Thyroid gland (tissue), 4 donors: ENCODE measurements at places on chromosomes 11 and 22. TPM values are rescaled to one million over a fixed set of nuclear protein-coding genes. Genes with fewer than 3 reads are reported as not detected.
A peak's percentile ranks its signal among the peaks of the same experiment; 100 is the strongest.

The MIAT gene
- 2.6 TPM for total RNA-seq

DNA sequence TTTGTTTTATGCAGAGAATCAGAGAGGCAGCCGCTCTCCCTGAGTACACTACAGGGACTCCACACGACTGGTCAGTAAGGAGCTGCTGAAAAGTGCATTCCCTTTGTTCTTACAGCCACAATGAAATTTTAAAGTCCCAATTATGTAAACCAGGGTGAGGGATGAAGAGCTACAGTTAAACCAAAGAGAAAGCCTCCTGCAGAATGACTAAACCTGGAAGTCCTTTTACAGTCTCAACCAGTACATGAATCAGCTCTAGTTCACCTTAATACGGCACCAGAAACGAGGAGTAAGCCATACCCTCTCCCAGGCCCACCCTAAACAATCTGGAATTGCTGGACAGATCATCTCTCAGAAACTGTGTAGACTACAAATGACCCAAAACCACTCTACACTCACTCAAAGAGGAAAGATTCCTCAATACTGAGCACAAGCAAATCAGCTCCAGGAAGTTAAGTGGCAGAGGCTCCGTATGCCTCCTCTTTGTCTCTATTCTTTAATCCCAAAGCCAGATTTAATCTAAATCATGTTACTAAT lies 113.1 kb downstream of the RBFOX2 start:
- H3K4me3 ChIP-seq: peak overlapping the region; percentile 7
- peak; percentile 24 for DNase-seq
- H3K27me3 ChIP-seq: no peaks in the 10 kb centered on the region
- no peaks in the 10 kb centered on the region for H3K36me3 ChIP-seq
- peaks cover 65% of the 10 kb centered on the region for H3K4me1 ChIP-seq

- H3K27me3 ChIP-seq: no peaks in the 10 kb centered on the region
- H3K27ac ChIP-seq: no peak overlapping the region
- H3K4me1 ChIP-seq: peaks cover 16% of the 10 kb centered on the region
- no peak overlapping the region for H3K4me3 ChIP-seq
- DNase-seq: no peak
- H3K36me3 ChIP-seq: no peaks in the 10 kb centered on the region
Observed at GRCh38 chr11:66151273-66151672, 81.2 kb downstream of the PACS1 start.

The SORL1 gene
- total RNA-seq: 64.1 TPM

GRCh38 chr22:26556904-26557303 lies 33.0 kb downstream of the TPST2 start:
- H3K4me1 ChIP-seq: peaks cover 66% of the 10 kb centered on the region
- no peak overlapping the region for H3K27ac ChIP-seq
- H3K36me3 ChIP-seq: no peaks in the 10 kb centered on the region
- H3K27me3 ChIP-seq: no peaks in the 10 kb centered on the region
- no peak overlapping the region for H3K4me3 ChIP-seq

- H3K4me3 ChIP-seq: no peak overlapping the region
- H3K27me3 ChIP-seq: no peaks in the 10 kb centered on the region
- no peaks in the 10 kb centered on the region for H3K4me1 ChIP-seq
- no peaks in the 10 kb centered on the region for H3K36me3 ChIP-seq
- no peak overlapping the region for H3K27ac ChIP-seq
- DNase-seq: no peak
Observed at GRCh38 chr11:127108838-127109237, 108.3 kb upstream of the KIRREL3 start.

DNA sequence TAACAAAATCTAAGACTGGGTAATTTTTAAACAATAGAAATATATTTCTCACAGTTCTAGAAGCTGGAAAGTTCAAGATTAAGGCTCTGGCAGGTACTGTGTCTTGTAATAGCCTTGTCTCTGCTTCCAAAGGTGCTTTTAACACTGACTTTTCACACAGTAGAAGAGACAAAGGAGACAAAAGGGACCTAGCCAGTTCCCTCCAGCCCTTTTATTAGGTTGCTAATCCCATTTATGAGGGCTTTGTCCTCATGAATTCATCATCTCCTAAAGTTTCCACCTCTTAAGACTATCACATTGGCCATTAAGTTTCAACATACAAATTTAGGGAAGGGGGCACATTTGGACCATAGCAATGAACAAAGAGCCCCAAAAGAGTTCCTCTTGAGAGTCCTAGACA lies 40.7 kb downstream of the FAM181B start:
- H3K36me3 ChIP-seq: no peaks in the 10 kb centered on the region
- no peak for DNase-seq
- no peaks in the 10 kb centered on the region for H3K27me3 ChIP-seq
- H3K4me3 ChIP-seq: no peak overlapping the region
- no peak overlapping the region for H3K27ac ChIP-seq

DNA sequence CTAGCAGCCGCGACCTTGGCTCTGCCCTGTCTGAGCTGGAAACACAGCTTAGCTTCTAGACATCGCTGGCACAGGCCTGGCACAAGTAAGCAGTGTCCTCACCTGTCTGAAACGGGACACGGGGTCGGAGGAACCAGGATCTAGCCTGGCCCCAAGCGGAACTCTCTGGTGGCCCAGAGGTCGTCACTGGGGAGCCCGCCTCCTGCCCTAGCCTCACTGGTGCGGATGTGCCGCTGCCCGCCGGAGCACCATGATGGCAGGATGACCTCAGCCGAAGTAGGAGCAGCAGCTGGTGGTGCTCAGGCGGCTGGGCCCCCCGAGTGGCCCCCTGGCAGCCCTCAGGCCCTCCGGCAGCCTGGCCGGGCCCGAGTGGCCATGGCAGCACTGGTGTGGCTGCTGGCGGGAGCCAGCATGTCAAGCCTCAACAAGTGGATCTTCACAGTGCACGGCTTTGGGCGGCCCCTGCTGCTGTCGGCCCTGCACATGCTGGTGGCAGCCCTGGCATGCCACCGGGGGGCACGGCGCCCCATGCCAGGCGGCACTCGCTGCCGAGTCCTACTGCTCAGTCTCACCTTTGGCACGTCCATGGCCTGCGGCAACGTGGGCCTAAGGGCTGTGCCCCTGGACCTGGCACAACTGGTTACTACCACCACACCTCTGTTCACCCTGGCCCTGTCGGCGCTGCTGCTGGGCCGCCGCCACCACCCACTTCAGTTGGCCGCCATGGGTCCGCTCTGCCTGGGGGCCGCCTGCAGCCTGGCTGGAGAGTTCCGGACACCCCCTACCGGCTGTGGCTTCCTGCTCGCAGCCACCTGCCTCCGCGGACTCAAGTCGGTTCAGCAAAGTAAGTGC lies 871 bp downstream of the SLC35E4 start:
- DNase-seq: peak; percentile 38
- H3K4me3 ChIP-seq: peak overlapping the region; percentile 60
- no peaks in the 10 kb centered on the region for H3K36me3 ChIP-seq
- H3K27ac ChIP-seq: no peak overlapping the region
- peaks cover 19% of the 10 kb centered on the region for H3K4me1 ChIP-seq

The P4HA3 gene
- total RNA-seq: 1.6 TPM

- H3K27me3 ChIP-seq: no peaks in the 10 kb centered on the region
- H3K4me1 ChIP-seq: peaks cover 7% of the 10 kb centered on the region
- no peaks in the 10 kb centered on the region for H3K36me3 ChIP-seq
- peak; percentile 51 for DNase-seq
- peak within 1 kb of the TSS; percentile 82 for H3K27ac ChIP-seq
- H3K4me3 ChIP-seq: peak within 1 kb of the TSS; percentile 6
Observed at GRCh38 chr11:5689551-5689983, at the start of gene TRIM22. Gene TRIM22 (plus strand): TSS chr11:5689790. CDS start chr11:5696233, 6,443 bp downstream.

DNA sequence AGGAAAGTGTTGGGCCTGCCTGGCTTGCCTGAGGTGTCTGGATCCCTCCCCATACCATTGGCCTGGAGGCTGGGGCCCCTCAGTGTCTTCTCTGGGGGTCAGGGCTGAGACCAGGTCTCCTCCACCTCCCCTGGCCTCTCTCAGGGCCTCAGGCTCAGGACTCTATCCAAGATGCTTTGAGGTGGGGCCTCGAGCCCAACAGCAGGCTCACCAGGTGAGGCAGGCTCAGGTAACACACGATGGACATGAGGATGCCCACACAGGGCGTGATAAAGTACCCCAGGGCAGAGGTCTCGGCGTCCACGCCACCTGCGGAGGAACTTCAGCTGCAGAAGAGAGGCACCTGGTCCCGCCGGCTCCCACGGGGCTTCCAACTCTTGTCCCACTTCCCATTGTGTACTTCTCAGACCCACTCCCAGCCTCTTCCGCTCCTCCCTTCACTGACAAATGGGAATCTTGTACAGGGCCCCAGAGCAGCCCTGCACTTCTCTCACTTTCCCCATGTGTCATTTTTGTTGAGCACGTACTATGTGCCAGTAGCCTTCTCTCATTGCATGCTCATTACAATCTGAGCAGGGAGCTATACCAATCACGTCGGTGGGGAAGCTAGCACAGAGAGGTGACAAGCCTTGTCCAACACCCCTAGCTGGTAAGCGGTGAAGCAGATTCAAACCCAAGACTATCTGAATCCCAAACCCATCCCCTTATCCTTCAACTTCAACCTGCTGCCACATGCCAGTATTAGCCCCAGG lies 3.8 kb downstream of the SLC29A2 start:
- H3K27ac ChIP-seq: no peak overlapping the region
- H3K36me3 ChIP-seq: no peaks in the 10 kb centered on the region
- no peak overlapping the region for H3K4me3 ChIP-seq
- H3K27me3 ChIP-seq: no peaks in the 10 kb centered on the region

DNA sequence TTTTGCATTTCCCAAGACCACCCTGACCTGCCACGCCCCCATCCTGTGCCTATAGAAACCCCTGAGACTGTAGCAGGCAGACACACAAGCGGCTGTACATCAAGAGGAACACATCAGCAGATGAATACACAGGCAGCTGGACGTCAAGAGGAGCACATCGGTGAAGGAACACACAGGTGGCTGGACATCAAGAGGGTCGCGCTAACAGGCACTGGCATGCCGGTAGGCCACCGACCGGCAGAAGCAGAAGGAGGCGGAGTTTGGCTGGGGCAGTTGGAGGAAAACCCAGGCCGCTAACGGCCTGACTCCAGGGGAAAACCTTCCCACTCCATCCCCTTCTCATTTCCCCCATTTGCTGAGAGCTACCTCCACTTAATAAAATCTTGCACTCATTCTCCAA lies 5.4 kb upstream of the IPO7 start:
- H3K4me3 ChIP-seq: no peak overlapping the region
- H3K27ac ChIP-seq: no peak overlapping the region
- no peak for DNase-seq
- no peaks in the 10 kb centered on the region for H3K4me1 ChIP-seq
- H3K36me3 ChIP-seq: no peaks in the 10 kb centered on the region

GRCh38 chr11:128432926-128433325 lies 154.4 kb downstream of the ETS1 start:
- H3K36me3 ChIP-seq: no peaks in the 10 kb centered on the region
- H3K4me1 ChIP-seq: peaks cover 7% of the 10 kb centered on the region
- no peak overlapping the region for H3K4me3 ChIP-seq
- DNase-seq: no peak
- no peak overlapping the region for H3K27ac ChIP-seq
- H3K27me3 ChIP-seq: no peaks in the 10 kb centered on the region

DNA sequence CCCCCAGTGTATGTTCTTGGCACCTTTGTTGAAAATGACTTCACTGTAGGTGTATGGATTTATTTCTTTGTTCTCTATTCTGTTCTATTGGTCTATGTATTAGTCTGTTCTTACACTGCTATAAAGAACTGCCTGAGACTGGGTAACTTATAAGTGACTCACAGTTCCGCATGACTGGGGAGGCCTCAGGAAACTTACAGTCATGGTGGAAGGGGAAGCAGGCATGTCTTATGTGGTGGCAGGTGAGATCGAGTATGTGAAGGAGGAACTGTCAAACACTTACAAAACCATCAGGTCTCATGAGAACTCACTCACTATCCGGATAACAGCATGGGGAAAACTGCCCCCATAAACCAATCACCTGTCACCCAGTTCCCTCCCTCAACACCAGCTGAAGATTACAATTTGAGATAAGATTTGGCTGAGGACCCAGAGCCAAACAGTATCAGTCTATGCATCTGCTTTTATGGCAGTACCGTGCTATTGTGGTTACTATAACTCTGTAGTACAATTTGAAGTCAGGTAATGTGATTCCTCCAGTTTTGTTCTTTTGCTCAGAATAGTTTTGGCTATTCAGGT lies 836.2 kb downstream of the DLG2 start:
- H3K4me1 ChIP-seq: no peaks in the 10 kb centered on the region
- H3K27me3 ChIP-seq: no peaks in the 10 kb centered on the region
- H3K27ac ChIP-seq: no peak overlapping the region
- no peaks in the 10 kb centered on the region for H3K36me3 ChIP-seq
- no peak overlapping the region for H3K4me3 ChIP-seq

DNA sequence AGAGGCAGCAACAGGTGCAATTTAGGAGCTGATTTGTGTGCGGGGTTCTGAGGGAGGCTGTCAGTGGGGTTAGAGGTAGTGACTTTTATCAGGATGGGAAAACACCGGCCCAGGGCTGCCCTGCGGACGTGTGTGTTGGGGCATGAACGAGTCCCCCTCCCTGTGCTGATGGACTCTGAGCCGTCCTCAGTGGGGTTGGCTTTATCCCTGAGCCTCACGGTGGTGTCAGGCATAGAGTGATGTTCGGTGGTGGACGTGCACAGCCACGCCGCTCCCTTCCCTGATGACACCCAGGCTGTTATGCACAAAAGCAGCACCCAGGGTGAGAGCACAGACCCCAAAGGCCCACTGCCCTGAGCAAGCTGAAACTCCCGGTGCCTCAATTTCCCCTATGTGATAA lies 809.1 kb downstream of the BRD1 start:
- no peaks in the 10 kb centered on the region for H3K27me3 ChIP-seq
- no peaks in the 10 kb centered on the region for H3K4me1 ChIP-seq
- no peak overlapping the region for H3K27ac ChIP-seq
- H3K4me3 ChIP-seq: no peak overlapping the region
- DNase-seq: no peak
- no peaks in the 10 kb centered on the region for H3K36me3 ChIP-seq

DNA sequence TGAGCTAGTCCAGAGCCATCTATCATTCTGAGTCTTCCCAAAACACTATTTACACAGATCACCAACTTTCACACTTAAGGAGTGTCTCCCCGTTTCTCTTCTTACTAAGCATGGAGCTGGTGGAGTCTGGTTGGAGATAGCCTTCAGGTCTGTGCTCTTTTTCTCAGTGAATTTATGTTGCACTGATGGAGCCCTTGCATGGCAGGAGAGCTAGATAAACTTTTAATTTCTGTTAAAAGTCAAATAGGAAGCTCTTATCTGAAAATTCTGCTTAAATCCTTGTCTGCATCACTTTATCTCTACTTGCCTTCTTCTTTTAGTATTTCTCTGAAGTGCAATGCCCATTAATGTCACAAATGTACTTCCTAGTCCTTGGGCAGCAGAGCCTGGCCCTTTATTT lies 63.4 kb downstream of the ST3GAL4 start:
- H3K36me3 ChIP-seq: no peaks in the 10 kb centered on the region
- no peak overlapping the region for H3K27ac ChIP-seq
- no peak for DNase-seq
- H3K4me1 ChIP-seq: peaks cover 31% of the 10 kb centered on the region
- no peak overlapping the region for H3K4me3 ChIP-seq

GRCh38 chr11:110807801-110808200 lies 95.6 kb upstream of the ARHGAP20 start:
- no peak overlapping the region for H3K27ac ChIP-seq
- no peaks in the 10 kb centered on the region for H3K4me1 ChIP-seq
- no peak for DNase-seq
- H3K4me3 ChIP-seq: no peak overlapping the region
